ENCODE measurements at places on chromosomes 16 and 17.

DNA sequence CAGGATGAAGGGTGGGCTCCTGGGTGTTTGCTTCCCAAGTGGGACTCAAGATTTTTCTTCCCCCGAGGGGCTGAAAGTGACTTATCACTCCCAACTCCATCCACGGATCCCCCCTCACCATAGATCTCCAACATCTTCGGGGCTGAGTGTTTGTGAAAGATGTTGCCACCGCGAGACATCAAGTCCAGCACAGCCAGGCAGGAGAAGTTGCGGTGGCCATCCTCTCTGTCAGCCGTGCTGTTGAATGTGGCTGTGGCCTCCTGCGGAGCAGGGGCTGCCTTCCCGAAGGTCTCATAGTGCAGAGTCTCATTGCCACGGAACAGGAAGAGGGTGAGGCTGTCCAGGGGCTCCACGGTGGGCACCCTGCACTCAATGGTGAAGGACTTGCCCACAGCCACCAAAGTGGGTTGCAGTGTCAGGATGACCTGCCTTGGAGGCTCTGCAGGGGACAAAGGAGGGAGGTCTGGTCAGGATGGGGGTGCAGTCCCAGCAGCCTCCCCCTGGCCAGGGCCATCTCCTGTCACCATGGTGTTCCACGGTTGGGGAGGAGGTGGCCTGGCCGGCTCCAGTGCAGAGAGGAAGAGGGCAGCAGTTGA, 5.5 kb downstream of the PRR29 start:
- no peak for DNase-seq

GRCh38 chr16:28108590-28109247, 45.2 kb upstream of the GSG1L start:
- no peak for DNase-seq

DNA sequence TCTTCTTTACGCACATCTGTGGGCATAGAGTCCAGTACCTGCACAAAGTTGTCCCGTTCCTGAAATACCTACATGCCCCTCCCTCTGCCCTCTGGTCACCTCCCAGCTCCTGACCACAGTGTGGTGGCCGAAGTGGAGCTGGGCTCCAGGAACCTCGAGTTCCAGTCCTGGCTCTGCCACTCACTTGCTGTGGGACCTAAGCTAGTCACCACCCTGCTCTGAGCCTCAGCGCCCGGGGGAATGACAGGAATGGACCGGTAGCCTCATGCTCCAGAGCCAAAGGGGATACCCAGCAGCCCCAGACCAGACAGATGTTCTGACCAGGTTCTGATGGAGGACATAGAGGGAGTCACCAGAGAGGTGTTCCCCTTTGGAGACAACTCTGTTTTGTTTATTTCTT, 26.7 kb upstream of the ITGA3 start:
- DNase-seq: no peak

DNA sequence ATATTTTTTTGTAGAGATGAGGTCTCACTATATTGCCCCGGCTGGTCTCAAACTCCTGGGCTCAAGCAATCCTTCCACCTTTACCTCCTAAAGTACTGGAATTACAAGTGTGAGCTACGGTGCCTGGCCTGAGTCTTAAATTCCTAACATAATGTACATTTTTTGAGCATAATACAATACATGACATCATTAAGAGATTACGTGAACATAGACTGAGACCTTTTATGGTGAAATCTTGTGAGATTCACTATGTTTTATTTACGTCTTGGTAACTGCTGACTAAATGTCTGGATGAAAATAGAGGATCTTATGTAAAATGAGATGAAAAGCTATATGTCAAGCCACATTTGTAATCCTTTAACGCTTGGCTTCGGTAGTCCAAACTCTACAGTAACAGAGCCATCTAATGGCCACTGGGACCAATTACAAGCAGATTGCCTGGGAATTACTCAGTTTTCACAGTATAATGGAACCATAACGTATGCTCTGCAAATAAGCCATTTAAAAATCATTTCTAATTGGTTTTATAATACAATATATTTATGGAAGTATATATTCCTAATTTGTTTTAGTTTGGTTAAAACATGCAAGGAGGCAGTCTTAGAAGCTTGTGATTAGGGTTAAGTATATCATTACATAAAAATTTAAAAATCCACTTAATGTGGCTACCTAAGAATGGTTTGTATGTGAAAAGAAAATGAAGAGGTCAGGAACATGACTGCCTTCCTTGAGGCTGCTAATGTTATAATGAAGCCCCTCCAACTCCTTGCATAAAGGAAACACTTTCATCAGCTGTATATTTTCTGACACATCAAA, 8.1 kb upstream of the EFCAB13 start:
- peak; percentile 67 for DNase-seq

DNA sequence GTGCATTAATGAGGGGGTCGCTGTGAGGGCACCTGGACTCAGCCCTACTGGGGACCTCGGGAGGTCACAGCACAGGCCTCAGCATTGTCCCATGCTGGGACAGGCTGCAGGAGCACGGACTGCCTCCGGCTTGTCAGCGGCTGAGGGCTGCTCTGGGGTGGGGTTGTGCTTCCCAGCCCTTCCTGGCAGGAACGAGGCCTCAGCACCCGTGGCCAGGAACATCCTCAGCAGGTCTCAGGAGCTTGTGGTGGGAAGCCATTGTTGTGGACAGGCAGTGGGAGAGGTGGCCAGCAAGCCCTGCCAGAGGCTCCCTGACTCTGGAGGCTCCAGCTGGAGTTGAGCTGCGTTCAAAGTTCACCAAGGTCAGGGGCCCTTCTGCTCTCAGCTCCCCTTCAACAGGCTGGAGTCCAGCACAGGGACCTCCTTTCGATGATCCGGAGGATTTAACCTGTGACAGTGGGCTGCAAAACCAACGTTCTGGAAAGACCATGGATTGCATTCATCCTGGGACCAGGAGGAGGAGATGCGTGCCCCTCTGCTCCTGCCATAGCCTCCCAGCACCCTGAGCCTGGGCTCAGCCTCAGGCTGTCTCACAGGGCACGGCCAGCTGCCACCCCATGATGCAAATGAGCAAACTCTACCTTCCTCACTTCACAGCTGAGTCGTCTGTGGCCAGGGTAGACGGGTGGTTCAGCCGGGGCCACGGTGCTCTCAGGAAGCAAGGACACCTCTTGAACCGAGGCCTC, 32.6 kb downstream of the FOXL1 start:
- no peak for DNase-seq

DNA sequence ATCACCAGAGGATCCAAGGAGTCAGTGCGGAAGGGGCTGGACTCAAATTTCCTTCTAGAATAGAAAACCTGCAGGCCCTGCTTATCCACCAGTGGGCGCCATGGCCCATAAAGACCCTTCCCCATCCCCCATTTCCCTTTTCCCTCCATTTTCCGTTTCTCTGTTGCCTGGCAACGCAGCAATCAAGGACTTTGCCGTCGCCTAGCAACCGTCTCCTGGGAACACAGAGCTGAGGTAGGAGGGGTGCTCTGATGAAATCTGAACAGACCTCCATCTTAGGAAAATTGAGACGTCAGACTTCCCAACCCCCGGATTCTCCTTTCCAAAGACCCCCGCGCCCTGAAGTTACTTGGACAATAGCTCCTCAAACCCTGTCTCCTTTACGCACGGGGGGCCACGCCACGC, 5.7 kb downstream of the DLG4 start:
- peak; percentile 87 for DNase-seq

- DNase-seq: no peak
Observed at GRCh38 chr17:13544765-13545164, 57.0 kb downstream of the HS3ST3A1 start.

DNA sequence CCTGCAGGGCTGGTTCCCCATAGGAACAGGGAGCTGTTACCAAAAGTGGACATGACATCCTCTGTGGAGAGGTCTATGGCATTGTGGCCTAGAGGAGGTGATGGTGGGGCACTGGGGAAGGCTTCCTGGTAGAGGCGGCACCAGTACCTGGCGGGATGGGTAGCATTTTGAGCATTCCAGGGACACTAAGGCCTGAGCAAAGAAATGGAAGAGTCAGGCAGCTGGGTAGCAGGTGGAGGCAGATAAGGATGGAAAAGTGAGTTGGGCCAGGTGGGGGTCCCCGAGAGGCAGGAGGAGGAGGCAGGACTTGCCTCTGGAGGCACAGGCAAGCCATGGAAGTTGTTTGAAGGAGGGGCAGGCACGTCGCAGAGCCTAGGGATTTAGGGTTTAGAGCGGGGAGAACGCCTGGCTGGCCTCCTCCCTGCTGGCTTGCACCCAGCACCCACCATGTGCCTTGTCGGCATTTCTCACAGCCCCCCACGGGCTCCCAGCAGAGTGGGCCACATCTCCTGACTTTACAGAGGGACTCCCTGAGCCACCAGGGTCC, 5.1 kb upstream of the ADCY7 start:
- DNase-seq: no peak

- DNase-seq: no peak
Observed at GRCh38 chr17:50211249-50212120, 10.1 kb upstream of the COL1A1 start.

DNA sequence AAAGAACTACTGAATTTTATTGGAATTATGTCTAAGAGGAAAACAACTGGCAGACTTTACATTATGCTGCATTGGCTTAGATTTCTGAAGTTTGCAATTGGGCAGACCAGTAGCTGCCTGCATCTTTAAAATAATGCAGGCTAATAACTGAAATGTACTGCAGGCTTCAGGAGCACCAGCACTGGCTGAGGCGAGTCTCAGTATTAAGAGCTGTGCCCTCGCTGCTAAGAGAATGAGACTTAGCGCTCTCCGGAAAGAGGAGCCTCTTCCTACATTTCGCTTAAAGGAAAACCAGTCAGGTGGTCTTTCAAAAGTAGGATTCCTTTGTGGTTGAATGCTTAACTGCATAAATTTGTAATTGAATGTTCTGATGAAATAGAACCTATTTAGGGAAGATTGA, 885 bp downstream of the CNTNAP4 start:
- DNase-seq: no peak

DNA sequence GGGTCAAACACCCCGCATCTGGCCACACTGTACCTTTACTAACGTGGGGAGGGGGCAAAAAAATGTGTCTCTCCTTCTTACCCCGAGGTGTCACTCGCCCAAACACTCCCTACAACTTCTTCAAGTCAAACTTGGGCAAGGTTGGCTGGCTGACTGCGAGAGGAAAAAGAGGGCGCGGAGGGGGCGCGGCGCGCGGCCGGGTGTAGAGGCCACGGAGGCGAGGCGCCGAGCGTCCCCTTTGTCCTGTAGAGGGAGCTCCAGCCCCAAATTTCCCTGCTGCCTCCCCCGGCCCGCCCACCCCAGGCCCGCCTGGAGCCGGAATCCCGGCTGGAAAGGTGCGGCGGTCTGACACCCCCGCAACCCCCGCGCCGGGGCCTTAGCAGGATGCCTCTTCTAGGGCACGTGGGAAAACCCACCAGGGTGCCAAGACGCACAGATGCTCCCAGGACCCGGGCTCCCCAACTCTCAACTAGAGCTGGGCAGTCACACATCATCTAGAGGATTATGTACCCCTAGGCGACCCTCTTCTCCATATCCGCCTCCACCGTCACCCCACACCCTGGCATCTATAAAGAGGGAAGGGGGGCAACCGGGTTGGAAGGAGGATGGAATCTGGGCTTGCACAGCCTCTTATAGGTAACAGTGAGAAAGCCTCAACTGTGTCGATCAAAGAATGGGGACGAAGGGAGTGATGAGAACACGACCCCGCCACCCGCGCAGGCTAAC, 4.2 kb downstream of the IRX3 start:
- DNase-seq: no peak

DNA sequence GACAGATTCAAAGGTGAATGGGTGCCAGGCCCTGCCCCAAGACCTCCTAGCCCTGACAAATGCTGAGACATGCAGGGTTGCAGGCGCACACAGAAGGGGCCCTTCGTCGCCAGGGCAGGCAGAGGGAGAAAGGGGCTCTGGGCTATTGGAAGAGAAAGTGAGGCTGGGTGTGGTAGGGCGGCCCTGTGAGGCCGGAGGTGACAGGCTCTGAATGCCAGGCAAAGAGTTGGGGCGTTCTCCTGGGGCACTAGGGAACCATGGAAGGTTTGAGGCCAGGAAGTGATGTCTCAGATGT, 26.4 kb upstream of the NXPH3 start:
- no peak for DNase-seq

DNA sequence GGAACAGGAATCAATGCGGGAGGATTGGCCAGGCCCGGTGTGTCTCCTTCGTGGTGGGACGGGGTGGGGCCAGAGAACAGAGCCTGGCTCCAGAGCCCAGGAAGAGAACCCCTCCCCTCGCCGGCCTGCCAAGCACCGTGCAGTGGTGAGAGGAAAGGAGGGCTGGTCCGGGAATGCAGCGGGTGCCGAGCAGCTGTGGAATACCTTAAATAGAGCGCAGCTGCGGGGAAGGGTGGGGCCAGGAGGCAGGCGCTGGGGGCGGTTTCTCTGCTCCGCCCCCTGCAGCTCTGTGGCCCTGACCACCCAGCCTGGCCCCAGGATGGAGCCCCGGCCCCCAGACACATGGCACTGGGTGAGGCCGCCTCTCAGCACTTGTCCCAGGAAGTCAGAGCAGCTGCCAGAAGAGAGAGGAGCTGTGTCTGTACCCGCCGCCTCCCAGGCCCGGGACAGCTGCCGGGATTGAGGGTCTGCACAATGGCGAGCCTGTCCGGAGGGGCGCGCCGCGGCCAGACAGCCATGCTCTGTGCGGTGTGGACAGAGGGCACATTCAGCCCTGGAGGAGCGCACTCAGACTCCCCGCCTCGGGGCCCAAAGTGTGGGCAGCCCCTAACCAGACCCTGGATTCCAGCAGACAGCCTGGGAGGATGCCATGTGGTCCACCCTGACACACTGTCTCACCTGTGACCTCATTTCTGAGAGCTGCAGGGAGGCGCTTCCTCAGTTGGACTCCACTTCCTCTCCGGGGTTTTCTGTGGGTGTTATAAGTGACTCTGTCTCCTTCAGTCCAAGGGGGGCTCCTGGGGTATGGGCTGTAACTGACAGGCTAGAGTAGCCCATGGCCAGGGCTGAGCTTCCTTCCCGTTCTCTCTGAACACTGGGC, 268.8 kb downstream of the SEC14L1 start:
- DNase-seq: peak; percentile 69

- DNase-seq: peak; percentile 67
Observed at GRCh38 chr16:75097941-75098901, 18.4 kb downstream of the LDHD start.

GRCh38 chr16:46693598-46693997, 4.1 kb downstream of the ORC6 start:
- no peak for DNase-seq

- no peak for DNase-seq
Observed at GRCh38 chr16:62711797-62712196, 675.6 kb upstream of the CDH8 start.

GRCh38 chr16:4217204-4218131, 24.4 kb downstream of the SRL start:
- DNase-seq: no peak
